ENCODE measurements at places on chromosomes 7 and 10.

- no peak for DNase-seq
Measured at GRCh38 chr10:36473122-36473521, 652.3 kb upstream of the ANKRD30A start.

- no peak for DNase-seq
Measured at GRCh38 chr7:22610951-22611757, 111.2 kb upstream of the STEAP1B start.

GRCh38 chr7:154744256-154744860 lies 258.6 kb downstream of the PAXIP1 start:
- DNase-seq = peak; percentile 65

DNA sequence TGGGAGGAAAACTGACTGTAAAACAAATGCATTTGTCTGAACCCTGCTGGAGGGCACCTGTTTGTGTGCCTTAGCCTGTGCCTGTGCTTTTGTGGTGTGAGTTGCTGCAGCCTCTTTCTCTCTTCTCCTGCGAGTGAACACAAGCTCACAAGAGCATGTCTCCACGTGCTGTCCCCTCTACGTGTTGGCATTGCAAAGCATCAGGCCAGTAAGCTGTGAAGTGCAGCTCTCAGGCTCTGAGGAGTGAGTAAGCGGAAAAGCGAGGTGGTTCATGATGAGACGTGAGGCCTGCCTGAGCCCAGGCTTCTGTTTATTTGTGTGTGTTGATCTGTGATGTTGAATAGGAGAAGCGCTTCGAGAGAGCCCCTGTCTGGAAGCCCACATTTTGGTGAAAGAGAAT lies 85.6 kb upstream of the PDCD4 start:
- no peak for DNase-seq

Data from G401 (cell line).